ENCODE measurements at places on chromosomes 11 and 22.

GRCh38 chr11:129273322-129273721 lies 81.2 kb upstream of the ARHGAP32 start:
- DNase-seq: no peak

DNA sequence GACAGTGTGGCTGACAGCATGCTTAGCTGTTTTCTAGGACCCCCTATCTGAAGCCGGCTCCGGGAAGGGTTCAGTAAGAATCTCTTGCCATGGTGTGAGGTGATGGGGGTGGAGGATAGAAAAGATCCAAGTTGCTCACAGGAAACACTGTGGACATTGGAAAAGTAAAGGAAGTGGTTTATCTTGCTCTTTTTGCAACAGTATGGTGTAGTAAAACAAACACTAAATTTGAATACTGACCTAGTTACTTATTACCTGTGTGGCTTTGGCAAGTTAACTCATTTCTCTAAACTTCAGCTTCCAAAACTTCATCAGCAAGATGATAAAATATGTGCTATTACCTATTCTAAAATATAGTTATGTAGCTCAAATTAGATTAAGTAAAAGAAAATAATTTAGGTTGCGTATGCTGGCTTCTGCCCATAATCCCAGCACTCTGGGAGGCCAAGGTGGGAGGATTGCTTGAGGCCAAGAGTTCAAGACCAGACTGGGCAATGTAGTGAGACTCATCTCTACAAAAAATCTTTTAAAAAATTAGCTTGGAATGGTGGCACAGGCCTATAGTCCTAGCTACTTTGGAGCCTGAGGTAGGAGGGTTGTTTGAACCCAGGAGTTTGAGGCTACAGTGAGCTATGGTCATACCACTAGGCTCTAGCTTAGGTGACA lies 51.6 kb upstream of the APOA1 start:
- DNase-seq: no peak

GRCh38 chr11:454801-455565 lies 4.9 kb downstream of the PTDSS2 start:
- no peak for DNase-seq

GRCh38 chr11:128830290-128831173 lies 36.6 kb downstream of the KCNJ1 start:
- DNase-seq: no peak

DNA sequence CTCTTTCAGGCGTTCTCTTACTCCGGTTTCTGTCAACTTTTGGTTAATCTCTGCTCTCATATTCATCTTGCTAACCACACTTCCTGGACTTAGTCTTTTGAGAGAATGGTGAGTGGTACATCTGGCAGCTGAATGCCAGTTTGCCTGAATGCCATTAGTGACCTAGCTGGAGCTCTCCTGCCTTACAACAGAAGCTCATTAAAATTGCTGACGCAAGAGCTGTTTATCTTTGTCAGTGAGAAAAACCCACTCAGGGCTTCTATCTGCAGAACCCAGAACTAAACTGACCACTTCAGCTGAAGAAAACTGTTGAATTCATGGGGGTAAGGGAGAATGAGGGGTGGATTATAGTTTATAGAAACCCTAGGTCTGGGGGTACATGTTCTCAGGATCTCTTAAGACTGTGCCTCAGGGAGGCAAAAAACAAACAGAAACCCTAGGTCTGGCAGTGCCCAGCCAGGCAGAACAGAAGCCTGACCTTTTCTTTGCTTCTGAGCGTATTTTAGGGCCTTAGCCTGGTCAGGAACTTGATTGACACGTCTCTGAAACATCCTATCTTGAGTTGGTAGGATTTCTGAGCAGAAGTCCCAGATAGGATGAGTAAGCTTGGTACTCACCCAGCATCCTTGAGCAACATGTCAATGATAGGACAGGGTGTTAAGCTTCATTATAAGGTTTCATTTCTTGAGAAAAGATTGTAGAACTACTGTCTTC lies 52.8 kb upstream of the YWHAH start:
- DNase-seq: no peak

- DNase-seq: no peak
Measured at GRCh38 chr11:111423250-111423615, 44.2 kb upstream of the POU2AF1 start.

- DNase-seq: peak; percentile 70
Measured at GRCh38 chr11:69131644-69132300, 24.0 kb upstream of the SMIM38 start.

GRCh38 chr22:48872271-48873190 lies 955.1 kb downstream of the BRD1 start:
- peak; percentile 26 for DNase-seq

DNA sequence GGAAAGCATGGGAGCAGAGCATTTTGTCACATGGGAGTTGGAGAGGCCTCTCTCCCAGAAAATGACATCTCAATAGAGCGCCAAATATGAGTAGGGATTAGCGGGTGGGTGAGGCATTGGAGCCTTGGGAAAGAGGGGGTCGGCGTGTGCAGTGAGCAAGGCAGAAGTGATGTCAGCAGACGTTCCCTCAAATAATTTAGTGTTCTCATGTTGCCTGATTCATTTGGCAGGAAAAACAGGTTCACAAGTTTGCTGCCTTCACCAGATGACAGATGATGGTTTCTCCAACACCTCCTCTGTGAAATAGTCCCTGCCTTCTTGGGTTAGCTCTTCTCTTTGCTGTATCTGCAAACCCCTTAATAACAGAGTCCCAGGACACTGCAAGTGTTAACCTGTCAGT lies 118.5 kb upstream of the ARHGAP20 start:
- no peak for DNase-seq

- DNase-seq: no peak
Measured at GRCh38 chr11:2688381-2689231, 11.2 kb downstream of the KCNQ1OT1 start.

- DNase-seq: no peak
Measured at GRCh38 chr11:99614352-99614751, 593.6 kb downstream of the CNTN5 start.

DNA sequence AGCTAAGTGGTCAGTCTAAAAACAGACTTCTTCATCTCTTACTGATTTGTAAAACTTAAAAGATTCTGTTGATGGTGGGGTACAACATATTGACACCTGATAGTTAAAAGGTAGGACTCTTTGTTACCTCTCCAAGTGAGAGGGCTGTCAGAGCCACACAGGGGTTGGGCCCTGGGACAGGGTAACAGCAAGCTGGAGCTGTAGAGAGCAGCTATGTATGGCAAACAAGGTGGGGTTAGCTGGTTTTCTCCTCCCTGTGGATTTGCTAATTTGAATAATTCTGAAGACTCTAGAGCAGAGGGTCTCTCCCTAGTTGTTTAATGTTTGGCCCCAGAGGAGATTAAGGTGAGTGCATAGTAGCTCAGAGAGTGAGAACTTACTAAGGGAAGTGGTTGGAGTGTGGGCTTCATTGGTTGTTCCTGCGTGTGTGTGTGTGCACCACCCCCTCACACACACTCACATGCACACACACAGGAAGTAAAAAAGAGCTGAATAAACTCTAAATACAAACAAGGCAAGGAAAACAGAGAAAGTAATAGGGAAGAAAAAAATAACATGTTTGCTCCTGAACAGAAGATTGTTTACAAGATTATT lies 9.2 kb upstream of the GAS2 start:
- no peak for DNase-seq

- no peak for DNase-seq
Measured at GRCh38 chr22:20147237-20147988, 3.4 kb downstream of the CCDC188 start.

GRCh38 chr11:44047931-44048431 lies at the start of gene ACCSL:
Gene ACCSL, plus strand, starts transcription at chr11:44047981. Its CDS starts 56 bp downstream, at chr11:44048037.
- no peak for DNase-seq

DNA sequence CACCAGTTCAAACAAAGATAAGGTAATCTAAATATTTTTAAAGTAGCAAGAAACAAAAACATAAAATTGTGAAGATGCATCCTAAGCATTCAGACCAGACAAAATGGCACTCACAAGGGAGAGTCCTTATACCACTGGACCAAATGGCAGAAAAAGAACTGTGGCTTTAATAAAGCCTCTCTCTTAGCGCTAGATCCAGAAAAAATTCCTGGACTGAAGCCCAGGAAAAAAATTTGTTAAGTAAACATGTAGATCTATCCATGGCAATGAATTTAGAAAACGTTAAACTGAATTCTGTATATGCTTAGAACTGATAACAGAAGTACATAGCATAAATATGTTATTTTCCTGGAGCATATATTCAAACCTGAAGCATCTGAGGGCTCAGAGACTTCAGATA lies 11.8 kb upstream of the CD59 start:
- no peak for DNase-seq

DNA sequence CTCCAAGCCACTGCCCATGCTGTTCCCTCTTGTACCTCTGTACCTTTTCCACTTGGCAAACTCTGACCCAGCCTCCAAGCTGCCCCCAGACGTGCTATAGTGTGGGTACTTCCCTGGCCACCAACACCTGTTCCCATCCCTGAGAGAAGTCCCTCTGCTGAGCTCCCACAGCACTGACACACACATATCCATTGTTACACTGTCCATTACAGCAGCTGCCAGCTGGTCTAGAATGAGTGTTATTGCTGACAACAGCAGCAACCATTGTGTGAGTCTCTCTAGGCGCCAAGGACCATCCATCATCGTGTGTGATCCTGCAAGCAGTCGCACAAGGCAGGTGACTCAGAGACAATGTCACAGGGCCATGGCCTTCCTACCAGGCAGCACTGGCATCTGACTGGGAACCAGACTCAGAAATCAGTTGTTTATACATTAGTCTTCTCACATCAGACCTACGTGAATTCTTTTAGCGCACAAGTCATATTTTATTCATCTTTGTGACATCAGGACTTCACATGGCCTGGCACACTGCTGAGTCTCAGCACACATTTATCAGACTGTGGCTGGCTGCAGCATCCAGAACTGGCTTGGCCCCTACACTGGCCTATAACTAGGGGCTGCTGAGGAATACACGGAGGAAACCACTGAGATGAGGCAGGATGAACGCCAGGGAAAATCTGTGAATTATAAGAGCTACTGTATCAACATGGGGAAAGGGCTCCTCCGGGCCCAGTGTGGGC lies 56.4 kb downstream of the SGSM3 start:
- no peak for DNase-seq

DNA sequence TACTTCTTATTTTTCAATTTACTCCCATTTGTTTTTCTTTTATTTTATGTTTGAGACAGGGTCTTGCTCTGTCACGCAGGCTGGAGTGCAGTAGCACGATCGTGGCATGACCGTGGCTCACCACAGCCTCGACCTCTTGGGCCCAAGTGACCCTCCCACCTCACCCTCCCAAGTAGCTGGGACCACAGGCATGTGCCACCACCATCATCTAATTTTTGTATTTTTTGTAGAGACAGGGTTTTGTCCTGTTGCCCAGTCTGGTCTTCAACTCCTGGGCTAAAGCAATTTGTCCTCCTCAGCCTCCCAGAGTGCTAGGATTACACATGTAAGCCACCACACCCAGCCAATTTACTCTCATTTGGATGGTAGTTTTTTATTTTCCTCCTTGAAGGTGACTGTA lies 679.3 kb upstream of the CCDC179 start:
- no peak for DNase-seq

GRCh38 chr11:26158251-26158650 lies 173.7 kb upstream of the ANO3 start:
- no peak for DNase-seq

DNA sequence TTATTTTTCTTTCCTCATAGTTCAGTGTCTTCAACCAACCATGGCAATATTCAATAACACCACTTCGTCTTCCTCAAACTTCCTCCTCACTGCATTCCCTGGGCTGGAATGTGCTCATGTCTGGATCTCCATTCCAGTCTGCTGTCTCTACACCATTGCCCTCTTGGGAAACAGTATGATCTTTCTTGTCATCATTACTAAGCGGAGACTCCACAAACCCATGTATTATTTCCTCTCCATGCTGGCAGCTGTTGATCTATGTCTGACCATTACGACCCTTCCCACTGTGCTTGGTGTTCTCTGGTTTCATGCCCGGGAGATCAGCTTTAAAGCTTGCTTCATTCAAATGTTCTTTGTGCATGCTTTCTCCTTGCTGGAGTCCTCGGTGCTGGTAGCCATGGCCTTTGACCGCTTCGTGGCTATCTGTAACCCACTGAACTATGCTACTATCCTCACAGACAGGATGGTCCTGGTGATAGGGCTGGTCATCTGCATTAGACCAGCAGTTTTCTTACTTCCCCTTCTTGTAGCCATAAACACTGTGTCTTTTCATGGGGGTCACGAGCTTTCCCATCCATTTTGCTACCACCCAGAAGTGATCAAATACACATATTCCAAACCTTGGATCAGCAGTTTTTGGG lies at the start of gene OR51T1:
TSS of gene OR51T1 (plus strand) at position 41 of the 641 bp plus-strand sequence. CDS start at position 41, 0 bp downstream.
- DNase-seq: no peak

DNA sequence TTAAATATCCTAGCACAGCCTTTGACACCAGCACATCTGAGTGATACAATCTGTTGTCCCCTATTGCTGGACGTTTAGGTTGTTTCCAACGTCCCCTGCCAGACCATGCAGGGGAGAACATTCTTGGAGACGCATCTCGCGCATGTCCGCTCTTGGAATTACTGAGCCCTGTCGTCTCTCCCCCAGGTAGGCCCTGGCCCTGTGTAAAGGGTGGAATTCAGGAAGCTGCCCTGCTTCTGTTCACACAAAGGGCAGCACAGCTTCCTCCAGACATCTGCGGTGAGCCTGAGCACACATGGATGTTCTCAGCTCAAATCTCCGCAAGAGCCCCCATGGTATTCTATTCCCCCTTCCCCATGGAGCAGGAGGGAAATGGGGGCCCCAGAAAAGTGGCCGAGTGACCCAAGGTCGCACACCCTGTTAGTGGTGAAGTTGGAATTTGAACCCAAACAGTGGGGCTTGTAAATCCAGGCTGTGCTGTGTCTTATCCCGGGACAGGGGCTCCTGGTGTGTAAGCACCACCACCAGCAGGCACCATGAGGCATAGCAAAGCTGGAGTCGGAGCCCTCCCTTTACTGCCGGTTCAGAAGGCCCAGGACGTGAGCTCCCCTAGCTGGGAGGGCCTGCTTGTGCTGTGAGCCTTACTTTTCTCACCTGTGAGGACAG lies 5.0 kb upstream of the FGF19 start:
- DNase-seq: no peak

DNA sequence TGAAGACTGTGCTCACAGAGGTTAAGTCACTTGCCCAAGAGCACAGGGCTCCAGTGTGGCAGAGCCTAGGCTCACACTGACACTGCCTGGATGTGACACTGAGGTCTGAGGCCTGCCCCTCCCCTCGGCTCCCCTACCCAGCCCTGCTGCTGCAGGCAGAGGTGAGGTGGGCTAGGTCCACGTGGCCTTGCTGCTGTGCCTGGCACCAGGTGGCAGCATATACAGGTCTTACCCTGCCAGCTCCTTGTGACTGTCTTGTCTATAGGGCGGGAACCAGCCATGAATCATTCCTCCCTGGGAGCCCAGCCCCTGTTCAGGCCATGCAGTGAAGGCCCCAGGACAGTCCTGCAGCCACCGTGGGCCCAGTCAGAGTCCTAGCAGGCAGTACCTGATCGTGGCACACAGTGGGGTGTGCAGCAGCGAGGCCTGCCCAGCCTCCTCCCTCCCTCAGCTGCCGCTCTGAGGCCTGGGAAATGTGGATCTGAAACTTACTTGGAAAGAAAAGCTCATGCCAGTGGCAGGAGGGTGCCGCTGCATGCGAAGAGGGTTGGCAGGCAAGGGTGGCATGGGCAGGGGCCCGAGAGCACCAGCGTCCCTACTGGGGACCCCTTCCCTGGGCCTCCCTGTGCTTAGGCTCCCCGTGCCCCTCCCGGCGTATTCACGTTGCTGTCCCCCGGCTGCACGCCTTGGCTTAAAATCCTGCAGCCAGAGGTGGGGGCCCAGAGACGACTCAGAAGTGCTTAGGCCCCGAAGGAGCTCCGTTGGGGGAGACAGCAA lies 1.2 kb upstream of the CERK start:
- no peak for DNase-seq
